Testis (tissue), 5 donors: ENCODE measurements at places on chromosomes 3 and 15.

DNA sequence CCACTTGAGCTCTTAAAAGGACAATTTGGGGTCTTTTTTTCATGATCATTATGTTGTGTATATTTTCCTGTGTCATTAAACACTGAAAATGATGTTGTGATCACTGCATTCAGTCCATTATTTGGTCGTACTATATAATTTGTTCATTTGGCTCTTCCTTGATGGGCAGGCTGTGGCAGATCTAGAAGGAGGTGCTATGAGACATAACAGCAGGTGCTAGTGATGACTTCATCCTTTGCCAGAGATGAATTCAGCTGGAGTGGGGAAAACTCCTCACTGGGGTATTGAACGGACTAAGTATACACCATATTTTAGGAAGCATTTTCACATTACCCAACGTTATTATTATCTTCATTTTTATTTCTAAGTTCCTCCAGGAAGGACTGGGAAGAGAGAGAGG lies 12.0 kb downstream of the CMTM7 start:
- DNase-seq = no peak

DNA sequence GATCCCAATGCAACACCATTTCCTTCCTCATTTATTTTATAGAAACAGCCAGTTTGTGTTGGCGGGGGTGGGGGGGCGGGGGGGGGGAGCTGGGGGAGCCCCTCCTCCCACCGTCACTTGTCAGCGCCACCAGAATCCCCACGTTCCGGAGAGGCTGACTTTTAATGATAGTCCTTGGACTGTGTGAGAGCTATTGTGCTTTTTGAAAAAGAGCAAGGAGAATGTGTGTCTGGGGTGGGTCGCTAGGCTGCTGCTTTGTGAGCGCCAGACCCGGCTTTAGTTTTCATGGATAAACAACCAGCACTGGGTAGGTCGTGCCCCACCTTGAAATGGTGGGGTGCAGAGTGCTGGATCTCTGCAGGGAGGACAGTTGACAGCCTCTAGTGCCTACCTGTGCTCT lies 135.0 kb upstream of the ONECUT1 start:
- DNase-seq = no peak

DNA sequence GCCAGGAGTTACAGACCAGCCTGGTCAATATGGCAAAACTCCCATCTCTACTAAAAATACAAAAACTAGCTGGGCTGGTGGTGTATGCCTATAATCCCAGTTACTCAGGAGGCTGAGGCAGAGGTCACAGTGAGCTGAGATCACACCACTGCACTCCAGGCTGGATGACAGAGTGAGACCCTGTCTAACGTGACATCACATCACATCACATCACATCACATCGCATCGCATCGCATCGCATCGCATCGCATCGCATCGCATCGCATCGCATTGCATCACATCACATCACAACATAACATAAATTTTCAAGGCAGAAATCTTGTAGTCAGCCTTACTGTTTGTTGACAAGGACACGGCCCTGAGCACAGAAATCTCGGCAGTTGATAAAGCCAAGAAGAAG lies 44.4 kb downstream of the RBM6 start:
- no peak for DNase-seq

GRCh38 chr3:76345878-76346277 lies 560.5 kb upstream of the ZNF717 start:
- no peak for DNase-seq

- no peak for DNase-seq
Measured at GRCh38 chr15:60480149-60480548, 1.2 kb upstream of the ICE2 start.

- no peak for DNase-seq
Measured at GRCh38 chr3:9769012-9769411, 735 bp downstream of the CAMK1 start.

- DNase-seq = no peak
Measured at GRCh38 chr3:53030619-53031449, 15.0 kb downstream of the SFMBT1 start.

GRCh38 chr3:36944012-36944640 lies 728 bp downstream of the TRANK1 start:
- peak; percentile 57 for DNase-seq

GRCh38 chr15:93983526-93983925 lies 247.8 kb upstream of the MCTP2 start:
- DNase-seq = peak; percentile 51

DNA sequence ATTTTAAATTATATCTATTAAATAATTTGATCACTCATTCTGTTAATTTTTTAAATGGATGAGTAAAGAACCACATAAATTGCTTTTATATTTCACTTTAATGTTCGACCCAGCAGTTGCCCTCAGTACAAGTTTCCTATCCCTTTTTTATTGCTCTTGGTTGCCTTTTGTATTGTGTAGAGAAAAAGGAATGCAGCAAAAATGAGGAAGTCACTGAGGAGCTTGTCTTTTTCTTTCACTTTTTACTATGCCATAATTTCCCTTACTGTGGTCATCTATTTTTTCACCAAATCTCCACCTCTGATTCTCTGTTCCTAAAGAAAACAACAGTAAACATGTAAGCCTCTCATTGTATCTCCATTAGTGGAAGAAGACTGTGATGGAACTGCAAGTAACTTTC lies 122.7 kb downstream of the B3GALNT1 start:
- DNase-seq = no peak

DNA sequence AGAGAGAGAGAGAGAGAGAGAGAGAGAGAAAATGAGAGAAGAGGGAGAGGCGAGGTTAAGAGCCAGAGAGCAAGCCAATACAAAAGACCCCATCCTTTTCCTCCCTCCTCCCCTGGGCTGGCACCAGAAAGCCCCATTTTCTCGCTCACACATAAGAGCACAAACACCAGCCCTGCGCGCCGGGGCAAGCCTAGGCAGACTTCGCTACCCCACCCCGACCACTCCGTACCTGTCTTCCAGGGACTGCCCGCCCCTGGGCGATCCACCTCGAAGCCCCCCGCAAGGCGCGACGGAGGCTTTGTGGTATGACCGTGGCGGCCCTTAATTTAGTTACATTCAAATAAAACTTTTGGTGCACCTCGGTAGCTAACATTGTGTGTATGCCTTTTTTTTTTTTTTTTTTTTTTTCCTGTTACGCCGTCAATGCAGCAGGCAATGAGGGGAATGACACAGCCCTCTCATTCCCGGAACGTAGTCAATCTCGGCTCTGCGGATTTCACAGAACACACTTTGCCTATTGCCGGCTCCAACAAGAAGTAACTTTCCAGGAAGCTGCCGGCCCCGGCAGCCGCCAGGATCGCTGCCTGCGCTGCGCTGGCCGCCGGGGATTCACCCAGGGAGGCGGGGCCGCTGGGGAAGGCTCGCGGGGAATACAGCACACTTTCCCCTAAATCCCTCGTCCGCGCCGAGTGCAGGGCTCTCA lies 7.7 kb downstream of the BCL6 start:
- peak; percentile 62 for DNase-seq

- DNase-seq = no peak
Measured at GRCh38 chr15:85980946-85981345, 98.7 kb upstream of the AGBL1 start.

GRCh38 chr3:116020495-116020894 lies 397.2 kb downstream of the GAP43 start:
- no peak for DNase-seq

GRCh38 chr15:59311195-59311594 lies 61.5 kb downstream of the MYO1E start:
- no peak for DNase-seq

DNA sequence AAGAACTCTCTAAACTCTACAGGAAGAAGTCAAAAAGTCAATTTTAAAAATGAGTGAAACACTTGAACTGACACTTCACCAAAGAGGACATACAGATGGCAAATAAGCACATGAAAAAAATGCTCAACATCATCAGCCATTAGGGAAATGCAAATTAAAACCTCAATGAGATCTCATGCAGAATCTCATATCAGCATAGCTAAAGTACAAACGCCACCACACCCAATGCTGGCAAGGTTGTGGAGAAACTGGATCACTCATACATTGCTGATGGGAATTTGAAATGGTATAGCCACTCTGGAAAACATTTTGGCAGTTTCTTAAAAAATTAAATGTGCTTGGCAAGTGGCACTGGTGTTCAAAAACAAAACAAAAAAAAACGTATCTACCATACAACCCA lies 34.2 kb downstream of the MEGF11 start:
- no peak for DNase-seq

DNA sequence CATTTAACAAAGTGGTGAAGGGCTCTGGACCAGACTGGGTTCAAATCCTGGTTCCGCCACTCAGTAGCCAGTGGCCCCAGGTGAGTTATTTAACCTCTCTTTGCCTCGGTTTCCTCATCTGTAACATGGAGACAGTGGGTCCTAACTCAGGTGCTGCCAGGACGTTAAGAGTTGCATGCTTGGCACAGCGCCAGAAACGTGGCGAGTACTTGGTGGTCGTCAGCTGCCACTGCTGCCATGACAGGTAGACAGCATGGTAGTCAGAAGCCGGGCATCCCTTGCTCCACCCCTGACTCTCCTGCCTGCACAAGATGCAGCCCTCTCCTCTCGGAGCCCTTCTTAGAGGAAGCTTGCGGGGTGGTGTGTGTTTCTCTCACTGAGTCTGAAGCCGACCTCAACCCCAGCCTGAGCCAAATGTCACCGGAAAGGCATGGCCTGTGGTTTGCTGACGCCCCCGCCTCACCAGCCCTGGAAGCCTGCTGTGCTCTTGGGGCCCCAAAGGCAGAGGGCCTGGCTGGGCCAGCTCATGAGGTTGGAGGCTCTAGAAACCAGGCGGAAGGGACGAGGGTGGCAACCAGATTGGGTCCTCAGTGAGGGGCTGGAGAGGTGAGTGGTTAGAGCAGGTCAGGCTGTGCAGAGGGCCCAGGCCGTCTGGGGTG lies 160.8 kb upstream of the TLE3 start:
- DNase-seq = no peak

DNA sequence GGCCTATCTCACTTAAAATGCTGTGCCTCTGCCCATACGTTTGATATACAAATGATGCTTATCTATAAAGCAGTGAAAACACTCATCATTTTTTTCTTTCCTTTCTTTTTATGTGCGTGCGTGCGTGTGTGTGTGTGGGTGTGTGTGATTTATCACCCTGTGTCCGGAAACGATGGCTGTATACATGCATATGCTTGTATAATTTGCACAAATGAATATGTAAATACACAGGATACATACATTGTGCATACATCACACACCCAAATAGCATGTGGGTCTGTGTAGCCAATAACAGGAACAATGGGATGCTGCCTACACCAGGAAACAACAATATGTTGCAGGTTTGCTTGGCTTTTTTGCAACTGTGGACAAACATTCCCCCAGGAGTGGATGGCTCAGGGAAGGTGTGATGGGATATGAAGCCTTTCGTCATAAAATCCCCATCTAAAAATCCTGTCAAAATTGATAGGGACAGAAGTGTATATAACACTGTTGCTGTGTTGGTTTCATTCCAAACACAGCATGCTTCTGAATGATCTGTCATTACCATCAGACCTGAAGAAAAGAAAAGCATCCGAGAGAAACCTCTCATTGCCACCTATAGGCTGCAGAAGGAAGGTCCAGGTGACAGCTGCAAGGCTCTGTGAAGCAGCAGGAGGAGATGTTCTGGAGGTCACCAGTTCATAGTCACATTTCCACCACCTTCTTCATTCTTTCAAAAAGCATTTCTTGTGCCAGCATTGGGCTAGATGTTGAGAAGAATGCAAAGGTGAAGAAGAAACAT lies 503.9 kb upstream of the NR2F2 start:
- no peak for DNase-seq

- DNase-seq = no peak
Measured at GRCh38 chr15:67520321-67521028, 456 bp upstream of the C15orf61 start.

GRCh38 chr3:168655611-168656010 lies 559.9 kb upstream of the GOLIM4 start:
- no peak for DNase-seq

GRCh38 chr3:125651244-125651643 lies 55.9 kb upstream of the OSBPL11 start:
- DNase-seq = no peak

GRCh38 chr3:27888562-27888961 lies 166.4 kb upstream of the EOMES start:
- no peak for DNase-seq

DNA sequence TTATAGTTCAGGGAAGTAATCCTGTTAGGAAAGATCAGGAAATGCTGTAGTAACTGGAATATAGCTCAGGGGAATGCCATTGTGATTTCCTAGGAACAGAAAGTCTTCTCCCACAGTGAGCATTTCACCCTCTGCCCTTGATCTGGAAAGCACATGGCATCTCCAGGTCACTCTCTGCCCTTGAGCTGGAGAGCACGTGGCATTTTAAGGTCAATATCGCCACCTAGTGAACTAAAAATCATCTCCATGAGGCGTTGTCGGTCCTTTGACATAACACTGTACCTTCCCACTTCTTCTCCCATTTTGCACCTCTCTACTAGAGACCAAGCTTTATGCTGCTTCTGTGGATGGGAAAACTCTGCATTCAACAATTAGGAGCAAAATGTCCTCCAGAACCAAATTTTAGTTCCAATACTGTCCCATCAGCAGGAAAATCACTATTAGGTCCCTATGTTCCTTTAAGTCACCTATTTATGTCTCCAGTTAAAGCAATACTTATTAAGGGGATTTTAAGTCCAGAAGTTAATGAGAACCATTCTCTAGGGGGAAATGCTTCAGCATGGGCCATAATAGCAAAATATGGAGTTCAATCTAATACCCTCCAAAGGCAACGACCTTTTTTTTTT lies 54.7 kb upstream of the GK5 start:
- DNase-seq = peak; percentile 81

DNA sequence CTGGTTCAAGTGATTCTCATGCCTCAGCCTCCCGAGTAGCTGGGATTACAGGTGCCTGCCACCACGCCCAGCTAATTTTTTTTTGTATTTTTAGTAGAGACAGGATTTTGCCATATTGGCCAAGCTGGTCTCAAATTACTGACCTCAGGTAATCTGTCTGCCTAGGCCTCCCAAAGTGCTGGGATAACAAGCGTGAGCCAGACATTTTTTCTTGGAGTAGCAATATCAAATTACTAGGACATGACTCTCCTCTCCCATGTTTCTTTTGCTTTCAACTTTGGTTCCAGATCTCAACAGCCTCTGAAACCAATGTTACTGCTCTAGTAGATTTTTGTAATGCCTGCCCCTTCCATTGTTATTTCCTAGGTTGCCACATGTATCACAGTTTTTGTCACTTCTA lies 462.0 kb downstream of the GBE1 start:
- DNase-seq = no peak

DNA sequence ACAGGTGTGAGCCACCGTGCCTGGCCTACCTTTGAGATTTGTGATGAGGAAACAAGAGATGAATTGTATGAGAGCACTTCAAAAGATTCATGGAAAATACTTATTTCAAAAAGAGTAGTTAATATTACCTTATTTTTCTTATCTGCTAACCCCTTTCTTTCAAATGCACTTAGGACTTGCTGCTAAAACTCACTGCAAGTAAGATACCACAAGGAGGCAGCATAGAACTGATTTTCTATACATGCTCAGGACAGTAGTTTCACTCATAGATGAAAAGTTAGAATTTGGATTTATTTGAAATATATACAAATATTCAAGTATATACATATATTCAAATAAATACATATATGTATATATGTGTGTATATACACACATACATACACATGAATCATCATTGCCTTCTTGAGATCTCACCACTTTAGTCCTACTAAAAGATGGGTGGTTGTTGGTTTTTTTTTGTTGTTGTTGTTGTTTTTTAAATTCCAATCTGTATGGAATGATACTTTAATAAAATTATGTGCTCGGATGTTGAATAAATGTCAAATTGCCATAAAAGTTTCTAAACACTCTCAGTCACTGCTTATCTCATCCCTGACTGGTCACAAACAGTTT lies 2.4 kb downstream of the CCNDBP1 start:
- no peak for DNase-seq

- no peak for DNase-seq
Measured at GRCh38 chr15:41629883-41630282, 30.3 kb upstream of the MGA start.
